ENCODE measurements at places on chromosomes 5 and 9.
A peak's percentile ranks its signal among the peaks of the same experiment; 100 is the strongest.

GRCh38 chr5:175195698-175196656 lies 248.0 kb downstream of the DRD1 start:
- peak; percentile 93 for DNase-seq

DNA sequence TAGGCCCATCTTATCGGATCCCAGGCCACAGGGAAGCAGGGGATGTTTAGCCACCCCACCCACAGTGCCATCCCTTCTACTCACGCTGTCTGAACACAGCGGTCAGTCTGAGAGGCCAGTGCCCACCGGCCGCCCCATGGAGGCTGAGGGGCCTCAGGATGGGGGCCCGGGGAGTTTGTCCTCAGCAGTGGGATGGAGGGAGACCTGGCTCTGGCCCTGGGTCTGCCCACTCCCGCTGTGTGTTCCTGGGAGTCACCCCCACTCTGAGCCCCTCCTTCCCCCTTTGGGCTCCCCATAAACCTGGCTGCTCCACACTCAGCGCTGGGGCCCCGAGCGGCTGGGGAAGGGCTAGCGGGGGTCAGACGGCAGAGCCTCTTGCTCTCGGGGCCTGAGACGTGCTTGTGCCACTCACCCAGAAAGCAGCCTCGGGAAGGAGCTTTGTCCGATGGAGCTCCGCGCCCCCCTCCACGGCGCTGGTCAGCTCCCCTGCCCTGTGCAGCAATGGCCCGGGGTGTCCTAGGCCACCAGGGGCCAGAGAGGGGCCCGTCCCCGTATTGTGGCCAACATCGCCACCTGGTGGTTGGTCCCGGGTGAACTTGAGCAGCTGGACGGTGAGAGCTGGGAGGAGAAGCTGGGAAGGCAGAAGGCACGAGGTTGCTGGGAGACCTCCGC lies 10.9 kb upstream of the LAMC3 start:
- DNase-seq: peak; percentile 27

DNA sequence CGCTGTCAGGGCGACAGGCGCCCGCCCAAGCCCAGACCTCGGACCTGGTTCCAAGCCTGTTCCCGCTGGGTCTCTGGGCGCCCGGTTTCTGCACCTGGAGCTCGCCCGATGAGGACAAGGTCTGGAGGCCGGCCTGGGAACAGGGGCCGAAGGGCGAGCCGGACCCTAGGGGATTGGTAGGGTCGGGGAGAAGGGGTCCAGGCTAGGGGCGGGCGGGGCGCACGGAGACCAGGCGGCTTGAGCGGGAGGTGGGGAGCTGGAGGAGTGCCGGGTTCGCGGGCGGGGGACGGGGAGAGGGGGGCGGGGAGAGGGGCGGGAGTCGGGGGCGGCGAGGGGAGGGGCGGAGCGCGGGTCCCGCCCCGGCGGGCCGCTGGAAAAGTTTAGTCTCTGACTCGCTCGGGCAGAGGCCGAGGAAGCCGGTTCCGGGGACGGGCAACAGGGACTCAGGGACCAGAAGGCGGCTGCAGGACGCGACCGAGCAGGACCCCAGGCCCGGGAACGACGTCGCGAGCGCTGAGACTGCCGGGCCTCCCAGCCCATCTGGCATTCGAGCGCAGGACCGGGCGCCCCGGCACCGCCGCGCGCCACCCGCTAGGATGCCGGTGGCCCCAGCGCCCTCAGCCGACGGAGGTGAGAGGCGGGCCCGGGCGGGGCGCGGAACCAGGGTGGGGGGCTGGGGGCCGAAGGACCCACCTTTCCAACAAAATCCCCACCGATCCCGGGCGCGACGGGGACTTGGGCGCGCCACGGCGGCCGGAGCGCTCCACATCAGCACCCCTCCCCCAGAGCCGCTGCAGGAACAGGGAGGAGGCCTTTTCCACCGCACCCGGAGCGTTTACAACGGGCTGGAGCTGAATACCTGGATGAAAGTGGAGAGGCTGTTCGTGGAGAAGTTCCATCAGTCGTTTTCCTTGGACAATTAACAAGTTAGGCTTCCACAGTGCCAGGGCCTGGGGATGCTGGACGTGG lies at the start of gene S1PR3:
Gene S1PR3 (plus strand): TSS at position 403 of the 969 bp plus-strand sequence. CDS start 9,733 bp downstream, outside the sequence.
- no peak for DNase-seq

GRCh38 chr5:34009610-34010009 lies 1.8 kb upstream of the AMACR start:
- DNase-seq: no peak

GRCh38 chr9:93902780-93903655 lies 52.1 kb downstream of the BARX1 start:
- DNase-seq: no peak

- no peak for DNase-seq
Observed at GRCh38 chr9:98067184-98067583, 10.7 kb downstream of the NANS start.

GRCh38 chr5:99004960-99005359 lies 76.2 kb upstream of the CHD1 start:
- DNase-seq: no peak

DNA sequence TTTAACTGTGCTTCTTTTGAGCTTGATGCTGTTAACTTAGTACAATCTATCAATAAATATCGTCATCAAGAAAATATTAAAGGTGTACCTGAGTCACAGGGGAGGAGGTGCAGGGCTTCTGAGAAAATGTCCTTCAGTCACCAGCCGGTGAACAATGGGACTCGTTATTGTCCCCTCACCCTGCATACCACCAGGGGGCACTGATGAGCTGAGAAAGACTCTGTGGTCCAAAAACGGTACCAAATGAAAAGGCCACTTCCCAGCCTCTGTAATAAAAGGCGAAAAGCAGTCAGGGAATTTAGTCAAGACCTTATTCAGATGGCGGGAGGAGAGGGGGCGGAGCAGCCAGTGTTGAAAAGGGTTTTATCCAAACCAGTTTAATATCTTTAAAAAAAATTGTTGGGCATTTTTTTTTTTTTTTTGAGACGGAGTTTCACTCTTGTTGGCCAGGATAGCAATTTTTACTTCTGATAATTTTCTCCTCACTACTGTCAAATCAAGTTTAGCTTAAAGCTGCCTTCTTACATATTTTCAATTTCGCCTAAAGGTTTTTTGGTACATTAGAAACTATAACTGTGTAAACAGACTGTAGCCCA lies 271.9 kb upstream of the ADAMTS16 start:
- no peak for DNase-seq

DNA sequence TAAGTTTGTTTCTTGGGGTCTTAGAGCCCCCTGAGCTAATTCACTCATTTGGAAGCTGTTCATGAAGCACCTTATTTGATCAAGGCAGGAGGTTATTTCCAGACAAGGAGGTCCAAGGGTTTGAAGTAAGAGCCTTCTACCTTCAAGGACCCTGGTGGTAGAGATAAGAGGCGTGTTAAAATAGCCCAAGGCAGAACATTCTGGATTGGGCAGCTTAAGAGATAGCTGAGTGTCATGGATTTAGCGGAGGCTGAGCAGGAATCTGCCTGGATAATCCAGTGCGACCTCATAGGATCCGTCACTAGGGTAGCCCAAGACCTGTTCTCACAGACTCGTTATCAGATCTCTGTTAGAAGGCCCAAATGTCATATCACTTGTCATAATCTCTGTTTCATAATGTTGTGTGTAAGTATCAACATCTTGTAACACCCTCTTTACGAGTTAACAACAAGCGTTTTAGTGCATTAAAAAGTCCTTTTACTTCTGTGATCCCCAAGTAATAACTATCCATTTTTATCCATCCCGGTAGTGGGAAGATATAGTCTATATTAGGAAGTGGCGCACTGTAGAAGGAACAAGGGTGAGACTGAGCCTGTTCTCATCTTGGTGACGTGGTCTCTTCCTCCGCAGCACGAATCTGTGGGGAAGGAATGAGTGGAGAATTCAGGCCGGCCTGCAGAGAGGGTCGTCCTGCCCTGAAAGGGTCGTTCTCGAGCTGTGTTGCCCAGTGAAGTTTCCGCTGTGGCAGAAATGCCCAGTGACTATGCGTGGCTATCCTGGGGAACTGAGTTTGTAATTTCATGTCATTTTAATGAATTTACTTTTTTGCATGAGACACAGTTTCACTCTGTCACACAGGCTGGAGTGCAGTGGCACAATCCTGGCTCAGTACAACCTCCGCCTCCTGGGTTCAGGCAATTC lies 28.8 kb downstream of the SLC25A25 start:
- no peak for DNase-seq

GRCh38 chr5:8386719-8387288 lies 517.9 kb downstream of the MTRR start:
- DNase-seq: no peak

DNA sequence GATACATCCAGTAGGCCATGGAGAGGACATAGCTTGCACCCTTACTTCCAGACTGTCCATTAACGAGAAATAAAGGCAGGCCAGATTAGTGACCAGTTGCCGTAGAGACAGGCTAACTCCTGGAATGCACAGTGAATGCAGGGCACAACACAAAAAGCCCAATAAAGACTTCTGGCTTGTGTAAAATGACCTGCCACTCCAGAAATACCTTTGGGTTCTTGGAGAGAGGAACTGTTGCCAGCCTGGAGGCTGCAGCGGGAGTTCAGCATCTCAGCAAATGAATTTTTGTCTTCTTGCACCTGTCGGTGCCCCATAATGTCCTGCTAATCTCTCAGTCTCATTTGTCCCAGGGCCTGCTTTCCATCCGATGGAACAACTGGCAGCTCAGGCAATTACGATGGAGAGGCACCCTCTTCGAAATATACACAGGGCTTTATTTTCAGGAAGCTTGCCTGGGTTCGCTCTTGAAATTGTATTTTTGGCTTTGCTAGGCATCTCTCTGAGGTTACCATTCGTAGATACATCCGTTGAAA lies 538.8 kb upstream of the ZNF462 start:
- DNase-seq: no peak

DNA sequence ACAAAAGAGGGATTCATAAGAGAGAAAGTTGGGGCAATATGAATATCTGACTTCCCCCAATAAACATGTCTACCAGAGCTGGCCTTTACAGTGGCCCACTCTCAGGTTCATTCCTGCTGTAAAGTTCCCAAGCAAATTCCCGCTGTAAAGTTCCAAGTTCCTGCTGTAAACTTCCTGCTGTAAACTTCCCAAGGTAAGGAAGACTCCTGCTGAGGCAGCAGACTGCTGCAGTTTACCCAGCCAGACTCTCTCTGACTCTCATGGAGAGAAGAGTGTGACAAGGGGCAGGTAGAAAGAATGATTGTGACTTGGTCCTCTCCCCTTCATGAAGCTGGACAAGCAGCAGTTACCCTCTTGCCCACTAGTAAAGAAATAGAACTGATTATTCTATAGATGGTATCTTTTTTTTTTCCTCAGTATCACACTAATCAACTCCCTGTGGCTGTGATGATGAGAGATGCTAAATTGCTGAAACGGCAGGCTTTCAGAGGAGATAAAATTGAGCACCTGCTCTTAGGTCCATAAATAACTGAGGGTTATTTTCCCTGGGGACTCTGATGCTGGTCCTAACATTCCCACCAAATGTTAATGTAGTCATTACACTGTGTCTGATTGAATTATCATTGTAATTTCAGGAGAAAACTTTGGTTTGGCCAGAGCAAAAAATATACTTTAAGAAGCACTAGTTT lies 220.4 kb downstream of the PARP8 start:
- no peak for DNase-seq

DNA sequence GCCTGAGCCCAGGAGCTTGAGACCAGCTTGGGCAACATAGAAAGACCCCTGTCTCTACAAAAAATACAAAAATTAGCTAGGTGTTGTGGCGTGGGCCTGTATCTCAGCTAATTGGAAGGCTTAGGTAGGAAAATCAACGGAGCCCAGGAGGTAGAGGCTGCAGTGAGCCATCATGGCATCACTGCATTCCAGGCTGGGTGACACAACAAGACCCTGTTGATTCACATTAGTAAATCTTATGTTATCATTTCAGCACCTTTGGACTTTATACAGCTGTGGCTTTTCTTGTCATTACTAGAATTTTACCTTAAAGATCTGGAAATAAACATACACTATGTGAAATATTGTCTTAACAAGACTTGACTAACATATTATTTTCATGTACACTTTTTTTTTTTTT lies 185.0 kb downstream of the ZNF608 start:
- no peak for DNase-seq

DNA sequence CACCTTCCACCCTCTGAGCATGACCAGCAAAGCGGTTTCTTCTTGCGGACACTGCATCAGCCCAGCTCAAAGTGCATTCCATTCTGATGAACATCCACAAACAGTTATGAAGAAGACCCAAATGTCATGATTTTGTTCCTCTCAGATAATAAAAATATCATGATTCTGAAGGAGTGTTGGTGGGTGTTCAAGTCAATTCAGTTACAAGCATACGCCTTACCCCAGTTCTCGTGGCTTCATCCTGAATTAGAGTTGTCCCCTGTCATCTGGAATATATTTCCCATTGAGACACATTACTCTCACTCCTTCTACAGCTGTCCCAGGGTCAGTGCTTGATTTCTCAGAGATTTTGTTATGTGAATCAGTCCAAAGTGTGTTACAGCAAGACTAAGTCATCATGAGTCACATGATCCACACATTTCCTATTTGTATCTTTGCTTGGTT lies 325.4 kb downstream of the RFX3 start:
- no peak for DNase-seq

- DNase-seq: no peak
Observed at GRCh38 chr9:70479880-70480291, 65.4 kb upstream of the KLF9 start.

- no peak for DNase-seq
Observed at GRCh38 chr9:136691316-136692184, 4.3 kb upstream of the AGPAT2 start.

GRCh38 chr5:5105531-5105930 lies 34.6 kb upstream of the ADAMTS16 start:
- DNase-seq: no peak

GRCh38 chr5:148469501-148469935 lies 85.8 kb downstream of the FBXO38 start:
- DNase-seq: no peak

DNA sequence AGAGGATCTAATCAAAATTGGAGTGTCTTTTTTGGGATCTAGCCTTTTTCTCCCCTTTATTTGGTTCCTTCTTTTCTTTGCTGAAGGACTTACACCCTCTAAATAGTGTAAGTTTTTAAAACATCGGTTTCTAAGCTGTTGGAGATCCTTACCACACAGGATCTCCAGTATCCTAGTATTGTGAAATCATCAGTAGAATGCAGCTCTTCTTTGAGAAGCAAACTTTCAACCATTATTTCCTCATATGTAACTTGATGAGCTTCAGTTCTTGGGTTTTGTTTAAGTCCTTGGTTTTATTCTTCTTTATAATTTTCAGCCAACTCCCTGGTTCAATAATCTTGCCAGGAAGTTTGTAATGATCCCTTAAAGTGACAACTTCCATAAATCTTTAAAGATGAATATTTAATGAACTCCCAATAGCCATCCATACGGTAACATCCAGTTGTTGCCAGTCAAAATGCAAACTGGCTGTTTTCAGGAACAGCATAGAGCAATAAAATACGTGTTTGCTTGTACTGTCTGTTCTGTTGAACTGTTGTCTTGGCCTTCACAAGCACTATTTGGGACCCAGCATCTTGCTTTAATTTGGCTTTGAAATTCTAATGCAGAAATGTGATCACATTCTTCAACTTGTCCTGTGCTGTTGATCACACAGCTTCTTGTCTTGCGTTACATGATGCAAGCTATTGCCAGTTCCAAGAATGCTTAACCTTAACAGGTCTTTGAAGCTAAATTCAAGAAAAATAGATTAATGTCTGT lies 34.8 kb upstream of the TTC23L start:
- DNase-seq: no peak

GRCh38 chr5:116881921-116882531 lies 307.4 kb upstream of the SEMA6A start:
- DNase-seq: no peak

Data from large intestine (tissue), 12 donors.